Stimulated activated CD8-positive, alpha-beta memory T cell treated with anti-CD3 and anti-CD28 coated beads, Interleukin-7, amount 100 ng/mL, for 1 hour (primary cell): ENCODE measurements at places on chromosomes 3 and 15.

DNA sequence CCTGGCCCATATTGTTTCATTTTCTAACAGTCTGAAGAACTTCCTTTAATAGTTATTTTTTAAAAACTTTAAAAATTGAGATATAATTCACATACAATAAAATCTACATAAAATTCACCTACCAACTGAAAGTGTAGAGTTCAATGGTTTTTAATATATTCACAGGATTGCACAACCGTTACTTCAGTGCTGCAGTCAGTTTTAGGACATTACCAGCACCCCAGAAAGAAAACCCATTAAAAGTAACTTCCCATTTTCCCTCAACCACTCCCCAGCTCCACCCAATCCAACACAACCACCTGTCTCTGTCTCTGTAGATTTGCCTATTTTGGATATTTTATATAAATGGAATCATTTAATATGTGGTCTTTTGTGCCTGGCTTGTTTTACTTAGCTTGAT, 29.6 kb downstream of the MGA start:
- DNase-seq = no peak

DNA sequence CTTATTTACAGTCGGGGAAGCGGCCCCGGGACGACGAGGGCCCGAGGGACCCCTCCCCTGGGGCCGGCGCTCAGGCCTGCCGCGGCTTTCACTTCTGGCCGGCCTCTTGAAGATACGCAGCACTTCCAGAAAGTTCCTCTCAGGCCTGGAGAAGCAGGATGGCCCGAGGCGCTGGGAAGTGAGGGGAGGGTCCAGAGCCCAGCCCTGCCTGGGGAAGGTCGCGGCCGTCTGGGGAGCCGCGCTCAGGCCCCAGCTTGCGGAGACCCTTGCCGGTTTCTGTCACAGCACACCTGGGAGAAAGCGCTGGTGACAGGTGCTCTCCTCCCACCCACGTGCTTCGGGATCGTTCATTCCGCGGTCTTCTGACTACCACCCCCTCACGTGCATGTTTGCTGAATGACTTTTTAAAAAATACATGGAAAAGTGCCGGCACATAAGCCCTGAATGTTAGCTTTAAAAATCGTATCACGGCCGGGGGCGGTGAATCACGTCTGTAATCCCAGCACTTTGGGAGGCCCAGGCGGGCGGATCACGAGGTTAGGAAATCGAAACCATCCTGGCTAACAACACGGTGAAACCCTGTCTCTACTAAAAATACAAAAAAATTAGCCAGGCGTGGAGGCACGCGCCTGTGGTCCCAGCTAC, 727 bp upstream of the TM2D3 start:
- no peak for DNase-seq

DNA sequence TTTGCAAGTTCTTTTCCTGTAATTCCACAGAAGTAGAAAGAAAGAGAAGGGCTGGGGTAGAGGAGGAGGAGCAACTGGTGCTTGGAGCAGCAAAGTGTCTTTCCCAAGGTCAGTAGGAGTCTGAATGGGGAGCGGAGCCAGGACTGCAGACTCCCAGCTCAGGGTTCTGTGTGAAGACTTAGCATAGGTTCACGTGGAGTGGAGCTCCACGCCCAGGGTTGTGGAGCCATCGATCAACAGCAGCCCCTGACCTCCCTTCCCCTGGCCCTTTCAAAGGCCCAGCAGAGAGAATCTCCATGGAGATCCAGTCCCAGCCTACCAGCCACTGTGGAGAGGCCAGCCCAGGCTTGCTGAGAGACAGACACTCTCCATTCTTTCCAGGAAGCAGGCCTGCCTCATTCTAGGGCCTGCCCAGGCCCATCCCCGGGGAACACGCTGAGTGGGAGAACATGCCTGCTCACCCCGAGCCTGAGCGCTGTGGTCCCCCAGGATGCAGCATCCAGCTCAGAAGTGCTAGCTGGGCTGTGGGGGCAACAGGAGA, 62.1 kb downstream of the CORO2B start:
- DNase-seq = no peak

- no peak for DNase-seq
These were observed 48.9 kb downstream of the NIPA2 start for GRCh38 chr15:22887157-22887951.

DNA sequence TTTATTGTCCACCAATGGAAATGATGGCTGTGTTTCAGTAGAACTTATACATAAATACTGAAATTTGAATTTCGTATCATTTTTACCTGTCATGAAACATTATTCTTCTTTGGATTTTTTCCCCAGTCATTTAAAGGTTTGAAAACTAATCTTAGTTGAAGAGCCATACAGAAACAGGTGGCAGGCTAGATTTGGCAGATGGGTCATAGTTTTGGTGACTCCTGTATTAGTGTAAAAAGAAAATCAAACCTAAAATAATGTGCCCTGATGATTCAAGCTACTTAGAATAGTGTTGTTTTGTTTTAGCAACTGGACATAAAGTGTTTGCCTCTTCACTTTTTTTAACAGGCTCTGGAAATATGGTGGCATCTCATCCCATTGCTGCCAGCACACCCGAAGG, 68.9 kb downstream of the SIDT1 start:
- no peak for DNase-seq

DNA sequence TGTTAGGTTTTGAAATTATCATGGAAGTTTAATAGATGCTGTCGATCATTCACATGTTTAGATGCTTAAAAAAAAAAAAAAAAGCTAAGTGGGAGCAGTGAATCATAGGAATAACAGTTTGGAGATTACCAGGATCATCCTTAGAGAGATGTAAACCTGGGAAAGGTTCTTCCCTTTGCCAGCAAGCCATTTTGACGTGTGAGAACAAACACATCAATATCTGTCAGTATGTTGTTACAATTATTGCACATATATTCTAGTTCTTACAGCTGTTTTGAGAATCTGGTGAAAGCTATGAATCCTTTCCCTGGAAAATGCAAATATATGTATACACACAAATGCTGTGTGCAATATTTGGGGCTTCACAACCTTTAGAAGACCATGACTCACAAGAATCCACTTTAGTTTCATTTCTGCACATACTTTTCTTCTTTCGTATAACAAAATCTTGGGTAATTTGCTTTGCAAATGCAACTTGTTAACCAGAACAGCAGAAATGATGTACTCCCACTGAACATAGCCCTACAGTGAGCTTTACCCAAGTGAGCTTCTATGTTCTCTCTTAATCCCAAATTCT, 12.0 kb downstream of the NFKBIZ start:
- no peak for DNase-seq

- DNase-seq = no peak
These were observed 17.1 kb downstream of the ADCY5 start for GRCh38 chr3:123431658-123432324.

DNA sequence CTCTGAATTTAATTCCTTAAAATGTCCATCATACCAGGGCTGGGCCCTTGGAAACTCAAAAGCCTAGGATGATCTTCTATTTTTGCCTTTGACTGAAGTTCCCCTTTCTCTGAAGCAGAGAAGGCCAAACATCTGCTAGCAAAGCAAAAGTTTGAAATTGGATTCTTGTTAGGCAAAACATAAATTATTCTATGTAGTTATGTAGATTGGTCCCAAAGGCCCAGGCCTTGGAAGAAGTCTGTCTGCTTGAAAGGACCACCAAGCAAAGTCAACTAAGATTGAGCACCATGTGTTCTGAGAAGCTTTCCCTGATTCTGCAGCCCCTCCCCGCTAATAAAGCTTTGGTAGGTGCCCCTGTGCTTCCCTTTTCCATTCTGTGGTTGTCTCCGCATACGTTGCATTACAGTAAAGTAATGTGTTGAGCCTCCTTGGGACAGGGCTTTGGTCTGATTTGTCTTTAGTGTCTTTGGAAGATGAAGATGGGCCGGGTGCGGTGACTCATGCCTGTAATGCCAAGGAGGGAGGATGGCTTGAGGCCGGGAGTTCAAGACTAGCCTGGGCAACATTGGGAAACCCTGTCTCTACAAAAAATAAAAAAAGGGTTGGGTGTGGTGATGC, 56.4 kb downstream of the RPL39L start:
- DNase-seq = no peak

GRCh38 chr15:35023804-35024203, 35.7 kb upstream of the ZNF770 start:
- DNase-seq = no peak

- DNase-seq = no peak
These were observed 291.1 kb upstream of the PDZRN3 start for GRCh38 chr3:73915886-73916285.
